8988T (cell line): ENCODE measurements at places on chromosomes 12 and 14.
A peak's percentile ranks its signal among the peaks of the same experiment; 100 is the strongest.

DNA sequence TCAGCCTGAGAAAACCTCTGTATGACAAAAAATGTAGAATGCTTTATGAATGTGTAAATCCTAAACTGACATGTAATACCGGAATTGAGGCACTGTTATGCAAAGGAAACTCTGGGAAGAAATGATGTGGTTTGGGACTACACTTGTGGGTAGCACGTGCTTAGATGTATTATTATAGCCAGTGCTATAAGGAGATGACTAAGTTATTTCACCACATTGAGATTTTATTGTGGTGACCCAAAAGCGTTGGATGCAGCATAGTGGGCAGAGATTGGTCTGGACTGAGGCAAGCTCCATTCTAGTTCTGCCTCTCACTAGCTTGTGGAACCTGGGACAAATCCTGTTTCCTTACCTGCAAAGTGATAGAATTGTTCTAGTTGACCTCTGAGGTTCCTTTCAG lies 172.2 kb downstream of the SNAPC1 start:
- DNase-seq: no peak

GRCh38 chr12:101877806-101878242 lies 444 bp downstream of the DRAM1 start:
- peak; percentile 34 for DNase-seq

- no peak for DNase-seq
These were observed 527 bp downstream of the CAMKK2 start for GRCh38 chr12:121295746-121296617.

- no peak for DNase-seq
These were observed 274.1 kb downstream of the ALG10 start for GRCh38 chr12:34296143-34297041.

DNA sequence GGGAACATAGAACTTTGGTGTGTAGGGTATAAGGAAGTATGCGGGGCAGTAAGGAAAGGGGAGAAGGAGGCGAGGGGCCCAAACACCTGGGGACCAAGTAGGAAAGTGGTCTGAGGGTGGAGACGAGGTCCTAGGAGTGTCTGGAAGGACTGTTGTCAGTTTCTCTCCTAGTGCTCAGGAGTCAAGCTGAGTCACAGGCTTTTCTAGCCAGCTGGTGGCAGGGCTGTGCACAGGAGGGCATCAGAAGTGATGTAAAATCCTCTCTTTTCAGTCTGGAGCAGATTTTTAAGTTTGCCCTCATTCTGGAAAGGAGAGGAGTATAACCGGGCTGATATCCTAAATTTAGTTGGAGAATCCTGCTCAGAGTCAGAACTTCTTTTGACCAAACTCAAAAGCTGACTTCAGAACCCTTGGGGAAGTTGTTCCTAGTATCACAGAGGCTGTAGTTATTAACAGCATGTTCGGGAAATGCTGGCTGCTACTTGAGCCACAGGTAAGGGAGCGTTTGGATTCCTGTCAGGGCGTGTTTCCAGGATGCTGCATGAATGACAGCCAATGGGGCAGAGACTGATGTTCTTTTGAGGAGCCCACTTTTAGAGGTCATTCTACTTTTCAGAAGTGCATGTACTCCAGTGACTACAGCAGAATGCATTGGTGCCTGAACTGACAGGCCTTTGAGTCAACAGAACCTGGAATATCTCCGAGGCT lies 19.3 kb downstream of the ZNF664 start:
- no peak for DNase-seq

DNA sequence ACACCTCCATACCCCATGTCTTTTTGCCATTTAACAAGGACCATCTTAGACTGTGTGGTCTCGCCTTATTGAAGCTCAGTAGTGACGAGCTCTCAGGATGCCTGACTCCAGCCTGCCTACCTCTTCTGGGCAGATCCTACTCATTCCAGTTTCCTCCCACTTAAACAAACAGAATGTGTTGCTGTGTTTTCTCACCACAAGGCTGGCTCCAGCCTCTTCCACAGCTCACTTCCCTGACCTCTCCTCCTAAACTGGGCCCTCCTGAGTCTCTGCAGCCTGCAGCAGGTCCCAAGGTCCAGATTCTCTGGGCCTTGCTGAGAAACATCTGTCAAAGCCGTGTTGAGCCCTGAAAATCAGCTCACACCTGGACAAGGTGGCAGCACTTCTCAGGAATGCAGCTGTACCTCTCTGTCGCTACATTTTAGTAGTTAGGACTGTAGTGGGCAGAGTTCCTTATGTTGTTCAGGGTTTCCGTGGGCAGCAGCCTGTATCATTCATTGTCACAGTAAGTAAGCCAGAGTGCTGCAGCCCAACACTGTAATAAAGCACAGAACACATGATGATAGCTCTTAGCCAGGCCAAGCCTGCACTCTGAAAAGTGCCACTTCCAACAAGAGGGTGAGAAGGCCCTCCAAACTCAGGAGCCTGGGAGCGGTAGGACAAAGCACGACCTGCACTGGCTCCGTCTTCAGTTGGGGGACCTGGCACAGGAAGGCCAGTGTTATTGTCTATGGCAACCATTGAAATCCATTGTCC lies 68.5 kb downstream of the NKX2-1 start:
- no peak for DNase-seq

DNA sequence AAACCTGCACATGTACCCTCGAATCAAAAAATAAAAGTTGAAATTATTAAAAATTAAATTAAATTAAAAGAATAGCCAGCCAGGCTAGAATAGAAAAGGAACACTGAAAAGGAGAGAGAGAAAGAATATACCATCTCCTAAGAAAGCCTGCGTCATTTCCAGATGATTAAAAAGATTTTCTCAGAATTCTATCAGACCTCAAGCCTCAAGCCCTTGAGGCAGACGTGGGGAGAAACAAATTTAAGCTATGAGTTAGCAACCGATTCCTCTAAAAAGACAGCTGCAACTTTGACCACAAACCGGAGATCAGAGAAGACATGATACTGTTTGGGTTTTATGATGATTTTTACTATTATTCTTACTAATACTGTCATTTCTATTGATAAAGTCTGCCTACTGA lies 138.3 kb downstream of the KSR2 start:
- DNase-seq: no peak

DNA sequence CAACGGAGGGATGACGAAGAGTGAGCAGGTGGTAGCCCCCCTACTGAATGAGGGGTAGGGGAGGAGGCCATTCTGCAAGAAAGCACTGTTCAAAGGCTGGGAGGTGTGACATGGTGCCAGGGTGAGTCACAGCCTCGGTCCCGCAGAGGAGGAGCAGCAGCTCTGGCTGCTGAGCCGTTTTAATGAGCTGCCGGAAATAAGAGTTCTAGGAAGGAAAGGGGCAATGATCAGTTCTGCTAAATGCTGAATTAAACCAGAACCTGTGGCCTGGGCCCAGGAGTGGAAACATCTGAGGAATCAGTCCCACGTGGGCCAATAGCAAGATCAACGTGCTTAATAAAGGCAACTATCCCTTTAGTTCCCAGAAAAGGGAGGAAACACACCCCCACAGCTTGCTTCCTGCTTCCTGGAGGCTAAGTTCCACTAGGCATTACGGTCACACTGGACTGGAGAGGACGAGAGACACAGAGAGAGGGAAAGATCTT lies 3.6 kb downstream of the ABCD4 start:
- no peak for DNase-seq

DNA sequence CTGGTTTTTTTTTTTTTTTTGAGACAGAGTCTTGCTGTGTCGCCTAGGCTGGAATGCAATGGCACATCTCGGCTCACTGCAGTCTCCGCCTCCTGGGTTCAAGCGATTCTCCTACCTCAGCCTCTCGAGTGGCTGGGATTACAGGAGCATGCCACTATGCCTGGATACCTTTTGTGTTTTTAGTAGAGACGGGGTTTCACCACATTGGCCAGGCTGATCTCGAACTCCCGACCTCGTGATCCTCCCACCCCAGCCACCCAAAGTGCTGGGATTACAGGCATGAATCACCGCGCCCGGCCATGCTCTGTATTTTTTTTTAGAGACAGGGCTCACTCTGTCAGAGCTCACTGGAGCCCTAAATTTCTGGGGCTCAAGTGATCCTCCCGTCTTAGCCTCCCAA lies 32.6 kb downstream of the VRTN start:
- DNase-seq: no peak

DNA sequence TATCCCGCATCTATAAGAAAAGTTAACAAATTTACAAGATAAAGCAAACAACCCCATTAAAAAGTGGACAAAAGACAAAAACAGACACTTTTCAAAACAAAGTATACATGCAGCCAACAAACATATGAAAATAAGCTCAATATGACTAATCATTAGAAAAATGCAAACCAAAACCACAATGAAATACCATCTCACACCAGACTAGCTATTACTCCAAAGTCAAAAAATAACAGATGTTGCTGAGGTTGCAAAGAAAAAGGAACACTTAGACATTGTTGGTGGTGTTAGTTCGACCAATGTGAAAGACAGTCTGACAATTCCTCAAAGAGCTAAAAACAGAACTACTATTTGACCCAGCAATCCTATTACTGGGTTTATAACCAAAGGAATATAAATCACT lies 968.6 kb upstream of the USP15 start:
- DNase-seq: no peak

DNA sequence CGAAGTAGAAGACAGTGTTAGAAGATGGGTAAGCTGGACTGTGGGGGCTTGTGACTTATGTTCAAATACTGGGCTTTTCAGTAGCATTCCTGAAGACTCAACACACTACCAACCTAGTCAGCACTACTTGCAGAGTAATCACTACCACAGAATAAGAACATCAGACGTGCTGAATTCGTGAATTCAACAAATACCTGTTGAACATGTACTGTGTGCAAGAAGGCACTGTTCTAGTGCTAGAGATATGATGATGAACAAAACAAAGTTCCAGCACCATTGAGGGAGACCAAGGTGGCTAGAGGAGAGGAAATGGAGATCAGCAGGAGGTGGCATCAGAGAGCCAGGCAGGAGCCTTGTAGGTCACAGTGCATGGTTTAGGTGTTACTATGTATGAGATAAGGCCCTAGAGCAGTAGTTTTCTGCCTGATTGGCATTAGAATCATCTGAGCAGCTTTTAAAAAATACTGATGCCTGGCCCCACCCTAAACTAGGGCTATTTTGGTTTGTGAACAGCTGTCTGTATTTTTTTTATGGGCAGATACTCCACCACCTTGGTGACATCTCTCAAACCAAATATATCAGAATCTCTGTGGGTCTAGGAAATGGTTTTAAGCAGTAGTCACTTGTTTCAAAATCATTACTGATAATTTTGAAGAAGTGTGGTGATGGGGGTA lies 26.8 kb downstream of the FERMT2 start:
- no peak for DNase-seq

DNA sequence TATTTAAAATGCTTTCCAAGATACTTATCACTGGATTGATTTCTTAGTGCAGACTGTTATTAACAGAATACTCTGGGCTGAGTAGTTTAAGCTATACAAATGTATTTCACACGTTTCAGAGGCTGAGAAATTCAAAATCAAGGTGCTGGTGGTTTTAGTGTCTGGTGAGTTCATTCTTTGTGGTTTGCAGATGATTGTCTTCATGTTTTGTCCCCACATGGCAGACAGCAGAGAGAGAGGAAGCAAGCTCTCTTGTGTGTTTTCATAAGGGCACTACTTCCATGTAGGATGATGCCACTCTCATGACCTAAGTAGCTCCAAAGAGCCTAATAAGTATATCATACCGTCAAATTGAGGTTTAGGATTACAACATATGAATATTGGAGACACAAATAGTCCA lies 1348.9 kb upstream of the FLRT2 start:
- DNase-seq: no peak

GRCh38 chr12:113165521-113166450 lies 16.3 kb downstream of the CFAP73 start:
- DNase-seq: no peak

DNA sequence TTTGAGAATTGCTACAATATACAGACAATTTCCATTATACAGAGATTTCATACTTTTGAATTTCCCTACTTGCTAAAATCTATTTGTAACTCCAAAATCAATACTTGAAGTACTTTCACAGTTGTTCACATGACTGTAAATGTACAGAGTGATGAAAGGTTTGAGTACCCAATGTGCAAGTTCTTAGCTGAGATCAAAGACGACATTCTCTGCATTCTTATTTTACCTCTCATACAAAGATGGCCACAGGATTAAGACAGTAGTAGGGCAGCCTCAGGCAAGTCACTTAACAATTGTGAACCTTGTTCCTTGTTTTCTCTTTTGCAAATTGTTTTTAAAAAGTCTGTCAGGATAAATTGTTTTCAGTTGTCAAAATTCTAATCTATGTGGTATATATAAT lies 255.9 kb upstream of the KITLG start:
- DNase-seq: no peak

- DNase-seq: peak; percentile 55
These were observed 1.8 kb upstream of the BHLHE41 start for GRCh38 chr12:26126340-26127284.

DNA sequence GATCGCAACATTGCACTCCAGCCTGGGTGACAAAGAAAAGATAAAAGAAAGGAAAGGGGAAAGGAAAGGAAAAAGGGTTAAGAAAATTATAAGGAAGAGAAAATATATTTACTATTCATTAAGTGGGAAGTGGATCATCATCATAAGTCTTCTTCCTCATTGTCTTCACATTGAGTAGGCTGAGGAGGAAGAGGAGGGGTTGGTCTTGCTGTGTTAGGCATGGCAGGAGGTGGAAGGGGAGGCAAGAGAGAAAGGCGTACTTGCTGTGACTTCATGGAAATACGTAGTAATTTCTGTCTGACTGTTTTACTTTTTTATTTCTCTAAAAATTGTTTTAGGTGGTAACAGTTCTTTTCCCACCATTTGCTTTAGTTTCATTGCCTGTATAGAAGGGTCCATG lies 26.2 kb downstream of the FAM177A1 start:
- no peak for DNase-seq

DNA sequence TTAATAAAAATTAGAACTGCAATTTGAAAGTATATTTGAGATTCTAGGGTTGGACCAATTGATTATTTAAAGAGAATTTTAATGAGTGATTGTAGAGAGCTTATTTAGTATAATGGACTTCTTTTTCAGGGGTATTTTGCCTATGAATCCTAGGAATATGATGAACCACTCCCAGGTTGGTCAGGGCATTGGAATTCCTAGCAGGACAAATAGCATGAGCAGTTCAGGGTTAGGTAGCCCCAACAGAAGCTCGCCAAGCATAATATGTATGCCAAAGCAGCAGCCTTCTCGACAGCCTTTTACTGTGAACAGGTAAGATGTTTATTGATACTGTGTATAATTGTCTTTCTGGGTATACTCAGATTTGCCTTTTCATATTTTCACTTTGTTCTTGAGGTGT lies 35.9 kb upstream of the KCNMB4 start:
- DNase-seq: no peak

- DNase-seq: no peak
These were observed 8.5 kb upstream of the PTPRB start for GRCh38 chr12:70645494-70646317.

GRCh38 chr12:1799051-1799881 lies 21.1 kb upstream of the LRTM2 start:
- no peak for DNase-seq

GRCh38 chr14:90491221-90491885 lies 94.5 kb downstream of the CALM1 start:
- no peak for DNase-seq

DNA sequence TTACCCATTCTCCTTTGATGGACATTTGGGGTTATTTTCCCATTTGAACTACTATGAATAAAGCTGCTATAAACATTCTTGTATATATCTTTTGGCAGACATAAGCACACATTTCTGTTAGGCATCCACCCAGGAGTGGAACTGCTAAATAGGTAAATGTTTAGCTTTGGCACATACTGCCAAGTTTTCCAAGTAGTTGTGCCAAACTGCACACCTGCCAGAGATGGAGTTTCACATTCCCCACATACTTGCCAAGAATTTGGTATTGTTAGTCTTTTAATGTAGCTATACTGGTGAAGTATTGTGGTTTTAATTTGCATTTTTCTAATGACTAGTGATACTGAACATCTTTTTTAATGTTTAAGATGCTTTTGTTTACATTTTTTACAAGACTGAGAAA lies 201.0 kb downstream of the GXYLT1 start:
- DNase-seq: no peak
